ENCODE measurements at places on chromosomes 16 and 17.

DNA sequence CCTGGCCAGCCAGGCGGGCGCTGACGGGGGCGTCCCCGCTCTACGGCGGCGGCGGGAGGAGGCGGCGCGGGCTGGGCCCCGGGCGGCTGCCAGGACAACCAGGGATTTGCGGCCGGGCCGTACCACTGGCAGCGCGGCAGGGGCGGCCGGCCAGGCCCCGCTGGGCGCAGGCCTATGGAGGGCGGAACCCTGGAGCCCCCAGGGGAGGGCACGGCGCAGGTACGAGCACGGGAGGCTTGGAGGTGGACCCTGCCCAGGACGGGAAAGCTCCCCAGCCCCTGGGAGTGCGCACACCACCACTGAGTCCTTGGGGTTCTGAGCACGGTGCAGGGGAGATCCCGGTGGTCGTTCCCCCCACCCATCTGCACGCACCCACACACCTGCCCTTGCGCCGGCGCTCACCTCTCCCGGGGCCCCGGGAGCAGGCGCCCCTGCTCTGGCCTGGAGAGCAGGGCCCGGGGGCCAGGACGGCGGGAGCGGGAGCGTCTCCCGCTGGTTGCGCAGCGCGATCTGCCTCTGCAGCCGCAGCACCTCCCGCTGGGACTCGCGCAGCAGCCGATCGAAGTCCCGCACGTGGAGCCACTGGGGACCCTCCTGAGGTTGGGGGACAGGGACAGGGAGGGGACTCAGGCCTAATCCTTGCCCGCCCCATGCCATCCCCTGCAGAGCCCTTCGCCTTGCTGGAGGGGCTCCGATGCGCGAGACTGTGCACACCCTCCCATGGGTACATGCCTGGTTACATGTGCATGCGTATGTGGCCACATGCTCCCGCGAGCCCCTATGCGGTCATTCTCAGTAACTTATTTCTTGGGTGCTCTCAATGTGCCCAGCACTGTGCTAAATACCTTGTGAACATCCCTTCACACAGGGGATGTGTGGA, 3.9 kb downstream of the TSPOAP1 start:
- DNase-seq, result no peak

- DNase-seq, result no peak
These were observed 1.1 kb downstream of the MAPK3 start for GRCh38 chr16:30121741-30122571.

DNA sequence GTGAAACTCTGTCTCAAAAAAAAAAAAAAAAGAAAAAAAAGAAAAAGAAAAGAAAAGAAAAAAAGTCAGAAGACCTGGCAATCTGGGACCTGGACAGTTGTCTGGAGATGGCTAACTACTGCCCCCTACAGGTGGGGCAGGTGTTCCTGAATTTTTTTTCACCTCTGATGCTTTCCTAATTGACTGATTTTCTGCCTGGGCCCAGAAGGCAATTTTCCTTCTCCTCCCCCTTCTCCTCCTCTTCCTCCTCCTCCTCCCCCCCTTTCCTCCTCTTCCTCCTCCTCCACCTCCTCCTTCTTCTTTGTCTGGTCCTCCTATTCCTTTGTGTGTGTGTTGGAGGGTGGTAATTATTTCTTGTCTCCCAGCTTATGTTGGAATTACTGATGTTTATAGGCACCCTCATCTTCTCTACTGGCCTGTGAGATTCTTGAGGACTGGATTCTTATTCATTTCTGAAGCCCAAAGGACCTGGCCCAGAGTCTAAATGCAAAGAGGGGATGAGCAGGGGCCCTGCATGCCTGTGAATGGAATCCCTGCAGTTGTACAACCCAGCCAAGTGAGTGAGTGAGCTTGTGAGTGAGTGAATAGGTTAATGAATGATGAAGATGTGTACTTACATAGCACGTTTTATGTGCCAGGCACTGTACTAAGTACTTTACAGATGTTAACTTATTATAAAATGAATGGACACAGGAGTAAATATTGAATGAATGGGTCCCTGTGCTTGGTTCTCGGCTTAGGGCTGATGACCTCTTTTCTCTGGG, 26.9 kb downstream of the IRX5 start:
- peak; percentile 70 for DNase-seq

DNA sequence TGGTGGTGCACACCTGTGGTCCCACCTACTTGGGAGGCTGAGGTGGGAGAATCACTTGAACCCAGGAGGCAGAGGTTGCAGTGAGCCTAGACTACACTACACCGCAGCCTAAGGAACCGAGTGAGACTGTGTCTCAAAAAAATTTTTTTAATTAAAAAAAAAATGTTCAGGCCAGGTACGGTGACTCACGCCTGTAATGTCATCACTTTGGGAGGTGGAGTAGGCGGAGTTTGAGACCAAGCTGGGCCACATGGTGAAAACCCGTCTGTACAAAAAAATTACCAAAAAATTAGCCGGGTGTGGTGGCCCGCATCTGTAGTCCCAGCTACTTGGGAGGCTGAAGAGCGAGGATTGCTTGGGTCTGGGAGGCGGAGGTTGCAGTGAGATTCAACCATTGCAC, 3.6 kb upstream of the FAM222B start:
- DNase-seq, result no peak

DNA sequence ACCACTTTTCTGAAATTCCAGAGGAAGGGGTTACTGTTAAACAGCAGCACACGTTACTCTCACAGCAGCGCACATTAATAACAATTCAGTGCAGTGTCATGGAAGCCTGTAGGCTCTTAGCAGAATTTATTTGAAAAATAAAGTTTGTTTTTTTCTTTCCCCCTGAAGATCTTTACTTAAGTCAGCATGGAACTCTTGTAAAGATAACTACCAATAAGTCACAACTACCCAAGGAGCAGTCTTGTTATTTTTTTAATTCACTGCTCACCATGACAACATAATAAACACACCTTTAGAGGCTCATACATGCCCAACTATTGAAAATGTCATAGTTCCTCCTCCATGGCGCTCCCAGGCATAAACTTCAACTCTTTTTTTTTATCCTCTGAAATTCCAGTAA, 31.8 kb upstream of the PSMD7 start:
- peak; percentile 42 for DNase-seq

GRCh38 chr17:75319904-75320691, 30.9 kb upstream of the SLC25A19 start:
- no peak for DNase-seq

- no peak for DNase-seq
These were observed 3.2 kb downstream of the GJD3 start for GRCh38 chr17:40361063-40361924.

- no peak for DNase-seq
These were observed 1.7 kb downstream of the CAPNS2 start for GRCh38 chr16:55568207-55568606.

GRCh38 chr16:17926866-17927399, 409.6 kb downstream of the NPIPA8 start:
- DNase-seq, result no peak

- DNase-seq, result peak; percentile 67
These were observed 199.1 kb downstream of the KATNIP start for GRCh38 chr16:27748868-27749546.

DNA sequence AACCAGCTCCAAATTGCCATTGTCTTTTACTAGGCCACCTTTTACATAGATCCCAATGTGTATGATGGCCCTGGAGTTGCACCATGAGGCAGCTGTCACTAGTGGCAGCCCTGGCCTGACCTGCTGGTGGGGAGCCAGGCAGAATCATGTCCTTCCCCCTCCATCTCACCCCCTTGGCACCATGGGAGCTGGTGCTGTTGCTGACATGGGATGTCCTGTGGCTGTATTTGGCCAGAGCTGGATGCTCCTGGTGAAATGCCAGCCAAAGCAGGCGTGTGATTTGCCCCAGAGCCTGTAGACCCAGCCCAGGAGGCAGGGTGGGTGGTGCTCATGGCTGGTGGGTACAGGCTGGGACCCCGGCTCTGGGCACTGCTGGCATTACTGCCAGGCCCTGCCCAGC, 18.6 kb downstream of the SLC12A3 start:
- DNase-seq, result no peak

GRCh38 chr16:2852731-2853507, 5.1 kb downstream of the PRSS22 start:
- DNase-seq, result no peak

DNA sequence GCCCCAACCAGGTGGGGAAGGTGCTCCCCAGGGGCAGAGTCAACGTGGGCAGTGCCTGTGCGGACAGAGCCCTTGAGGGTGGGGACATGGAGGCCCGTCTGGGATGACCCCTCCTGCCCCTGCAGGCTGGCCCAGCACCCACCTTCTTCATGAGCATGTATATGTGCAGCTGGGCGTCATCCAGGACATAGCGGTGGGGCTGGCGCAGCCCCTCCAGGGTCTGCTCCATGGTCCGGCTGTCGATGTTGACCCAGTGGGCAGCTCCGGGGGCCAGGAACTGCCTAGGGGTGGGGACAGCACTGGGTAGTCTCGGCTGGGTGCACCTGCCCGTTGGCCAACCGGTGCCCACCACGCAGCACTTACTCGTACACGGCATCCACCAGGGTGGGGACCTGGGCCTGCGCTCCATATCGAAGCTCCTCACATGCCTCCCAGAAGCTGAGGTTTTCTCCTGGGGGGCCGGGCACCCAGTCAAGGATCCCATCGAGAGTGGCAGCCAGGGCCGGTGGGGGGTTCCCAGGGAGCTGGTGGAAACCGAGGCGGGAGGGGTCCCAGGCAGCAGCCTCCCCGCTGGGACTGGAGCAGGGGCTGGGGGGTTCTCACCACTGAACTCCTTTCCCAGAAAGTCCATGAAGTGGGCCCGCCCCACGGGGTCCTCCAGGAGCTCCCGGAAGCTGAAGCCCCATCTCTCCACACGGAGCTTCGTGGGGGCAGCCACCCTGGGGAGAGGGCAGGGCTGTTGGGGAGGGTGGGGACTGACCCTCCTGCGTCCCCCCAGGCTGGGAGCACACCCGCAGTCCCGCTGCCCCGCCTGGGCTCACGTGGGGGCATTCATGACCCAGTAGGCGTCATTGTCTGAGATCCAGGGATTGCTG, 5.1 kb downstream of the RGS11 start:
- no peak for DNase-seq

- DNase-seq, result no peak
These were observed 537 bp downstream of the GOSR1 start for GRCh38 chr17:30477774-30478115.

GRCh38 chr16:495127-495748, 32.3 kb upstream of the CAPN15 start:
- peak; percentile 65 for DNase-seq

- DNase-seq, result no peak
These were observed 53.7 kb downstream of the AMFR start for GRCh38 chr16:56371660-56371937.

GRCh38 chr17:64573214-64573613, 66.4 kb downstream of the CEP95 start:
- DNase-seq, result no peak

DNA sequence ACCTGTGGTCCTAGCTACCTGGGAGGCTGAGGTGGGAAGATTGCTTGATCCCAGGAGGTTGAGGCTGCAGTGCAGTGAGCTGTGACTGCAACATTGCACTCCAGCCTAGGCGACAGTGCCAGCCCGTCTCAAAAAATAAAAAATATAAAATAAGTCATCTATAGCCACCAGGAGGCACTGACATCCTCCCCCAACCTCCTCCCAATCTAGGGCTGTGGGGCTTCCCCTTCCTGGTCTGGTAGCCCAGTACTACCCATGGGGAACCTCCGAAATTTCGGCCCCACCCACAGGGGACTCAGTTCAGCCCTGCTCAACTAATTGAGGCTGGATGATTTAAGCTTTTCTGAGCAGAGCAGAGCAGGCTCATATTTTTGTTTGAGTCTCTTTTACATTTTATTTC, 3.2 kb downstream of the ZSCAN10 start:
- DNase-seq, result no peak

- DNase-seq, result no peak
These were observed 313.2 kb upstream of the KCNJ16 start for GRCh38 chr17:69761767-69762321.

DNA sequence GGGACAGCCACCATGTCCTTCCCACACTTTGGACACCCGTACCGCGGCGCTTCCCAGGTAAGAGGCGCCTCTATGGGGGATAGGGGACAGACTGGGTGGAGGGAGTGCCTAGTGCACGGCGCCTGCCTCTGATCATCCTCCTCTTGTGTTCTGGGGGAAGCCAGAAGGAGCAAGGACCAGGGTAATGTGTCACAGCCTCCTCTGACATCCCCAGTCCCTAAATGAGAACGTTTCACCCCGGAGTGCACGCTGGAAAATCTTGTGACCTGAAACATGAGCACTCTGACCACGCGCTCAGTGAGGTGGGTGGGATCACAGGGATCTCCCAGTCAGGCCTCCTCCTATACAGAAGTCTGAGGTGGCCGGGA, 1.1 kb downstream of the IRX6 start:
- DNase-seq, result peak; percentile 16

DNA sequence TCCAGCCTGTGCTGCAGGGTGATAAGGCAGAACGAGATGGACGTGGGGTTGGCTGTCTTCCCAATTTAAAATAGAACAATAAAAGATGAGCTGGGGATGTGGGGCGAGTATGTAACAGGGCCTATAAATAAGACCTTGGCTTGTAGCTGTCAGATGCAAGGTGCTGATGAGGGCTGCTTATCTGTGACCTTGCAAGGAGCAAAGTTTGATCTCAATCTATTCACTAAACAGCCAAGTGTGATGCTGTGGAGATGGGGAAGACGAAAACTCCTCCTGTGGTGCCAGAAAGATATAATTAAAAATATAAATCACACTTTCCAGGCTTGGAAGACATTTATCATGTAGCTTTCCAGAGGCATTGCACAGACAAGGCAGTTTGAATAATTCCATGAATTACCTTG, 26.7 kb upstream of the TEX2 start:
- DNase-seq, result no peak

- DNase-seq, result no peak
These were observed 220.0 kb downstream of the CDH13 start for GRCh38 chr16:82846806-82847205.

- no peak for DNase-seq
These were observed 1.7 kb downstream of the CHTF18 start for GRCh38 chr16:790086-790485.

DNA sequence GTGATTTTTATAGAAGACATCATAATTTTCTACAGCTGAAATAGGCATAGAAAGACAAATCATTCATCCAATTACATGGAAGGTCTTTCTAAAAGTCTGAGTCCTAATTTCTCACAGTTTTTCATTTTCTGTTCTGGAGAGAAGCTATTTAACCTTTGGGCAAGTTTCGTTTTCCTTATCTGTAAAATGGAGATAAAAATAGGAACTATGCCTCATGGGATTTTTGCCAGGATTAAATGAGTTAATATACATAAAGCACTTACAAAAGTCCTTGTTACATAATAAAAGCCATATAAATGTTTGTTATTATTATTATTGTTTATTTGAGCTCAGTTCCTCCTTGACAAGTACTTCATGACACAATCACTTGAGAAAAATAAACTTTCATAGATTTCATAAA, 121.4 kb downstream of the SKAP1 start:
- no peak for DNase-seq

- no peak for DNase-seq
These were observed 5.2 kb downstream of the FLCN start for GRCh38 chr17:17231621-17232302.
